Endodermal cell (in vitro differentiated cells): ENCODE measurements at places on chromosomes 5 and 9. TPM values are rescaled to one million over a fixed set of nuclear protein-coding genes. Genes with fewer than 3 reads are reported as not detected.

DNA sequence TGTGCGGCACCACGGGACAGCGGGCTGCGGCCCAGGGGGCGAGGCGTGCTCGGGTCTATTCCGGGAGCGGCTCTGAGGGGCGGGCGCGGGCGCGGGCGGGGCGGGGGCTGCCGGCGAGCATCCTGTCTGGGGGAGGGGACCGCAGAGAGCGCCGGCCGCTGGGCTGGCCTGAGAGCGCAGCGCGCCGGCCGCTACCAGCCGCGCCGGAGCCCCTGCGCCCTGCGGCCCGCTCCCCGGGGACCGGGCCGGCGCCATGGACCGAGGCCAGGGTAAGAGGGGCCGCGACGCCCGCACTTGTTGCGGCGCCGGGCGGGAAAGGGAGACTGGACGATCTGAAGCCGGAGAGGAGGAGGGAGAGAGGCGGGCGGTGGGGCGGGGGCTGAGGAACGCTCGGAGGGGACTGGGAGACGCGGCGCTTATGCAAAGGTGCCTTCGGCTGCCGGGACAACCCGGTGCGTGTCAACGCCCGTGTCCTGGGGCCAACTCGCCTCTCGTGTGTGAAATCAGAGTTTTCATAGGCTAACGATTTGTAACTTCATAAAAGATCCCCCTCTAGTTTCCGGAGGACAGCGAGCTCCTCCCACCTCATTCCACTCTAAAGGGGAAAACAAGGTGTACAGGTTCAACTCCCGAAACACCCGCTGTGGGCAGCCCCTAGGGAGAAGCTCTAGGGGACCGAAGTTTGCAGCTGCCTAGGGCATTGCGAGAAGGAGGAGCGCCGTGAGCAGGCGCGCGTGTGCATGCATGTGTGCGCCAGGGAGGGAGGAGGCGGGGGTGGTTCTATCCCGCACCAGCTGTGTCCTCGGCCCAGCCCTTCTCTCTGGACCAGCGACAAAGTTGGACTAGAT lies at the start of gene AFAP1L1:
AFAP1L1 (plus strand) TSS at position 144 of the 848 bp plus-strand sequence; CDS start at position 254, 110 bp downstream.
- DNase-seq: peak; percentile 79

GRCh38 chr9:123796094-123796493 lies 133.8 kb downstream of the DENND1A start:
- DNase-seq: no peak

DNA sequence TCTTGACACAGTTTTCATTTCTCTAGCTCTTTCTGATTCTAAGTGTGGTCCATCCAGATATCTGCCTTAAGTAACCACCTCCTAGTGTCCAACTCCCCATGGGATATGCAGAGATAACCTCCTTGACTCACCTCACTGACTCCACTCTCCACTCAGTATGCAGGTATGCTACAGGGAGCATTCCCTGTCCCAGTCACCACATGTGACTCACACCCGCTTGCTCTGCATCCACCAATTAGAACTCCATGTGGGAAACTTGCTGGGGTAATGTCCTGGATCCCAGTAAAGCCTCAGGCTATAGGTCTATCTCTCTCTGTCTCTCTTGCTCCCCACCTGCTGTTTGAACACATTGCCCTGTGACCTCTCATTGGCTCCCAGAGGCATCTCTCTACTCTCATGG lies 563.9 kb downstream of the HTR1A start:
- peak; percentile 81 for DNase-seq

- DNase-seq: no peak
These were observed 602.6 kb downstream of the CDH12 start for GRCh38 chr5:22250528-22250927.

DNA sequence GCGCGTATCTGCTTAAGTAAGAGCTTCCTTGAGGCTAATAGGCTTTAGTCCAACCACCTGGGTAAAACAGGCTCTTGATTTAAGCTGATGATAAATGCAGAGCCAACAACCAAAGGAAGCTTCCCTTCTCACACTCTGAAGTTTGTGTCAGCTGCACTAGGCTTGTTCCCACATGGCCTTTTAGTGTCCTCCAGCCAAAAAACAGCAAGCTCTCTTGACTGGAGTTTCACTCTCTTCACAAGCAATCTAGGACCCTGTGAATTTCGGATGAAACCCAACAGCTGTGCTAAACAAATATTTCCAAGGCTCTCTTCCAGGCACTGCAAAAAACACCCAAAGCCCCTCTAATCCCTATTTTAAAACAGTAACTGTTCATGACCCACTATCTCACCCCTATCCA lies 63.9 kb downstream of the SAXO1 start:
- no peak for DNase-seq

LCN12 gene
- total RNA-seq: 3.8 and 4.4 TPM in 2 replicates

NR6A1 gene
- total RNA-seq: 187 to 214 TPM (median 206 TPM) in 3 replicates
